H9 (cell line): ENCODE measurements at places on chromosomes 5 and 9. TPM values are rescaled to one million over a fixed set of nuclear protein-coding genes. Genes with fewer than 3 reads are reported as not detected.

Gene FIBCD1
- total RNA-seq = 6.2 and 7.1 TPM in 2 replicates

Gene TRIM36
- 14.6 and 19.3 TPM in 2 replicates for total RNA-seq

Gene PDGFRB
- 2.2 and 3.9 TPM in 2 replicates for total RNA-seq

Gene RHOBTB3
- 6.6 and 6.8 TPM in 2 replicates for total RNA-seq

Gene TMEM171
- total RNA-seq = 0.42 TPM in 2 replicates

Gene NRG2
- 0.13 TPM in 1 of 2 replicates, not detected in the other for total RNA-seq

Gene ADAMTS12
- total RNA-seq = 5.2 and 6.2 TPM in 2 replicates

Gene SLC46A2
- total RNA-seq = not detected in 2 replicates

GRCh38 chr5:68628082-68628814 is 412.7 kb downstream of the PIK3R1 start:
- DNase-seq = no peak
- H3K27me3 ChIP-seq = no peaks in the 10 kb centered on the region
- no peak overlapping the region for H3K27ac ChIP-seq
- no peaks in the 10 kb centered on the region for H3K4me1 ChIP-seq

- no peak for DNase-seq
- H3K27me3 ChIP-seq = no peaks in the 10 kb centered on the region
- no peak overlapping the region for H3K27ac ChIP-seq
- peaks cover 16% of the 10 kb centered on the region; the same call in 2 of the 3 replicates for H3K36me3 ChIP-seq
These were observed 10.5 kb downstream of the PTTG1 start for GRCh38 chr5:160432196-160432595.

DNA sequence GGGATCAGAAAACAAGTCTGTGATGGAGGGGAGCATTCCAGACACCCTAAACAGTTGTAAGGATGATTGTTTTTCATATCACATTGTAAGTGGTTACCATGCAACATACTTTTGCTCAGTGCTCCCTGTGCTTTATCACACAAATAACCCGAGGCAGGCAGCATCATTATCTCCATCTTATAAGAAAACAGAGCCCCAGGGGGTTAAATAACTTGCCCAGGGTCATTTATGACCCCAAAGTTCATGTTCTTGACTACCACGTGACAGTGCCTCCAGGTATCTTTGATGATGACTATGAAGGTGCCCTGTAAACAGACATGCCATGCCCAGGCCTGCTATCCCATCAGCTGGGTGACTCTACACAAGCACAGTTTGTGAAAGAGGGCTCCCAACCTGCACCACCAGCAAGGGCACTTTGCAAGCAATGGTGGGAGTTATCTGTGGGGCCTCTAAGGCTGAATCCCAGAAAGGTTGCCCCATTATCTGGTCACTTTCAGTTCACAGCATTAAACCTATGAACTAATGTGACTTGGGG is 9.5 kb downstream of the GNPDA1 start:
- no peaks in the 10 kb centered on the region for H3K4me1 ChIP-seq
- H3K4me3 ChIP-seq = no peak overlapping the region
- DNase-seq = no peak
- no peaks in the 10 kb centered on the region for H3K27me3 ChIP-seq

DNA sequence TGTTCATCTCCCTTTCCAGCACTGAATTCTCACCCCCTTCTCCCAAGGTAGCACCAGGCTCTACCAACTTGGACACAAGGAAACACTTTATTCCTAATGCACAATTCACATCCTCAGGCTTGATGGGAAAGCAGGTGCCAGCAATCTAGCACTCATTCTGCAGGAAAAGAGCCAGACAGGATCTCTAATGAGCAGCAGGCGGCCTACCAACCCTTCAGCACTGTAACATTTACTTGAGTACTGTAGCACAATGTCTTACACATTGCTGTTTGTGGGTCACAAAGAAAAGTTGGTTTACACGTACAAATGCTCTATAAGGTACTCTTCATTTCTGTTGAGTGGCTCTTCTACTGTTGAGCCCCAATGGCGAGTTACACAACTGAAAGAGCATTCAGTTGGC is 254.4 kb downstream of the MLLT3 start:
- no peaks in the 10 kb centered on the region for H3K27me3 ChIP-seq
- no peak overlapping the region for H3K27ac ChIP-seq
- no peaks in the 10 kb centered on the region for H3K4me1 ChIP-seq
- H3K4me3 ChIP-seq = no peak overlapping the region
- DNase-seq = no peak

GRCh38 chr5:88815050-88815789 is 67.8 kb downstream of the MEF2C start:
- DNase-seq = no peak
- H3K36me3 ChIP-seq = no peaks in the 10 kb centered on the region
- H3K4me1 ChIP-seq = no peaks in the 10 kb centered on the region; the same call in 1 of the 2 replicates
- no peaks in the 10 kb centered on the region for H3K27me3 ChIP-seq
- H3K27ac ChIP-seq = no peak overlapping the region
- no peak overlapping the region for H3K4me3 ChIP-seq

DNA sequence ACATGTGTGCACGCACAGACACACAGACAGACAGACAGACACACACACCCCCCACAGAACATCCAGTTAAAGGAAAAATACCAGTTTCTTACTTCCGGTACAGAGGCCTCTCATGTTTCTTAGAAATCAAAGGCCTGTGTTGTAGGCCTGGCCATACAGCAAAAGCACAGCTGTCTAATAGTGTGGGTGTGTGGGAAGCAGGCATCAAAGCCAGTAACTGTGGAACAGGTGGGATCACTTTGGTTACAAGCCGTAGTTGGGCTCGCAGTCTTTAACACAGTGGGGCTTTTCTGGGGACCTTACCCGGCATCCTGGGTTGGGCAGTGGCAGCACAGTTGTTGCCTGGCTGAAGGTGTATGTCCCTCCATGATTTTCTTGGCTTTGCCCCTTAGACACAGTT is 55.2 kb downstream of the FBXL7 start:
- H3K36me3 ChIP-seq = peaks cover 36% of the 10 kb centered on the region
- no peak overlapping the region for H3K4me3 ChIP-seq
- peaks cover 20% of the 10 kb centered on the region for H3K4me1 ChIP-seq

DNA sequence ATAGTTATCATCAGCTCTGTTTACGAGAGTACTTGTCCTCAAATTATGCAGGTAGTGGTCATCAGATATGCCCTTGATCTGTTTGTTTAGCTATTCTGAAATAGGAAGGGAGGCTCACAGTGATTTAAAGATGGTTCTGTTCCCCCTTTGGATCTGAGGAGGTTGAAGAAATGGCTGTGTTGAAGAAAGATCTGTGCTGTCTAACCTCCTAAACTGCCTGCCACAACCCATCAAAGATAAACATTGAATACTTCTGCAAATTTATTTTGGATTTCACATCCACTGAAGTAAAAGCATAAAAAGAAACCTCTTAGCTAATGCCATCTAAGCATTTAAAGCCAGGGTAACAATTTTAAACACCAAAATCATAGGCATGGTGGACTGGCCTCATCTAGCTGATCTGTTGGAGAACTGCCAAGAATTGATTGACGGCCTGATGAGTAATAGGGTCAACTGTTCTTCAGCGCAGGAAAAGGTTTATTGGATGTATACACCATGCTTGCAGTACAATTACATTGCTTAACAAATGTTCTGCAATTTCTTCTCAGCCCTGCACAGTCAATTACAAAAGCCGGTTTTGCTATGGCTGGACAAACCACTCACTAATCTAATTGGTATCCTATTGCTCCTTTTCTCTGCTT is 97.6 kb downstream of the SEMA6A start:
- peaks cover 69% of the 10 kb centered on the region for H3K36me3 ChIP-seq
- H3K4me1 ChIP-seq = no peaks in the 10 kb centered on the region
- no peak for DNase-seq

- H3K27ac ChIP-seq = no peak overlapping the region
- no peak overlapping the region for H3K4me3 ChIP-seq
- DNase-seq = peak; percentile 55
- no peaks in the 10 kb centered on the region for H3K36me3 ChIP-seq
- H3K4me1 ChIP-seq = no peaks in the 10 kb centered on the region
These were observed 24.4 kb upstream of the GRPEL2 start for GRCh38 chr5:149320791-149321330.

DNA sequence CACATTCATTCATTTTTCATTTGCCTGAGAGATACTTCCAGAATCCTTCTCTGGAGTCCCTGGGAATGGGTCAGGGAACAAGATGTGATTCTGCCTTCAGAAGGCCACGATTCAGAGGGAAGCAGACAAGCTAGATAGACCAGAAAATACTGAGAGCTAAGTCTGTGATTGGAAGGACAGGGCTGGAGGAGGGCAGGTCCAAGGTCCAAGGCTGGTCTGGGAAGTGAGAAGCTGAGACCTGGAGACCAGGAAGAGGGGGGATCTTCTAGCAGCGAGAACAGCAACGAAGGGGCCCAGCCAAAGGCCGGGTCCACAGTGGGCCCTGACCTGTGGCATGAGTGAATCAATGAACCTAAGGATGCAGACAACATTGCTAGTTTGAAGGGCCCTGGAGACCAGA is 4.1 kb upstream of the IER5L start:
- H3K4me3 ChIP-seq = no peak overlapping the region; the same call in 2 of the 3 replicates
- no peak overlapping the region for H3K27ac ChIP-seq

DNA sequence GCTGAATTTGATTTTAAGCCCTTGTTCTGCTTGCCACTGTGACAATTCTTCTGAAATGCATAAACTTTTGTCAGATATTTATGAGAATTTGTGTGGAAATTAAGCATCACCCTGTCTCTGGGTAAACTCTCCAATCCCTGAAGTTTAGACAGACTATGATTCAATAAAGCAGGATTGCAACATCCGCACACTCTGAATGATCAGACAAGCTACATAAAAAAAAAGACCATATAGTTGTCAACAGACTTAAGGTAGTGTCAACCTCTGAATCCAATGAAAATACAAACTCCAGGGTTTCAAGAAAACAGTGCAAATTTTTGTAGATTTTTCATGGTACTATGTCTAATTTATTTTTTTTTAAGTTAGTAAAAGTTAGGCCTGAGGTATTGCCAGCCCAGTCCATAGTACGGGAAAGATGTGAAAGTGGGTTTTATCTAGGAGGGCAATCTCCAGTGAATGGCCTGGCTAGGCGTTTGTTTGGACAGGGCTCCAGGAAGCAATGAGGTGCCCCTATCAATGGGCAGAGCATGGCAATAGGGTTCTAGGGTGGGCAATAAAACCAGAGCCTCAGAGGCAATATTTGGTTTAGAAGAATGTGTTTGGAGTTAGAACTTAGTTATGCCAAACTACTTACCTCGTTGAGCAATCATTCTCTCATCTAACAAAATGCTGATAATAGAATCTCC is 762.6 kb upstream of the SEMA6A start:
- no peaks in the 10 kb centered on the region for H3K27me3 ChIP-seq
- no peak overlapping the region for H3K4me3 ChIP-seq
- no peak for DNase-seq

DNA sequence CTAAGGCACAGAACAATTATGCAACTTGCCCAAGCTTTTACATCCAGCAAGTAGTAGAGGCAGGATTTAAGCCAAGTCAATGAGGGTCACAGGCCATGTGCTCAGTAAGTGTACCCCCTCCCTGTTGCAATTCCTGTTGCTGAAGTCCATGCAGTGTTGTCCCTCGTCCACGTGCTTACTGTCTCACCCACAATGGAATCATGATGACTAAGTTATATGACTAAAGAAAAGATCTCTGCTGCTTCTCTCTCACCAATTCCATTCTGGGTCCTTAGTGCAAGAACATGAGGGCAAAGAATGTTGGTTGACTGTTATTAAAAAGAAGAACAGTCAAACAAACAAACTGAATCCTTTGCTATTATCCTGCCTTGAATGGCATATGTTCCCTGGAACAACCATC is 233.6 kb upstream of the SLC24A2 start:
- H3K4me3 ChIP-seq = no peak overlapping the region
- DNase-seq = no peak
- H3K27me3 ChIP-seq = no peaks in the 10 kb centered on the region
- H3K36me3 ChIP-seq = no peaks in the 10 kb centered on the region

GRCh38 chr9:79184831-79185230 is 386.9 kb upstream of the TLE4 start:
- no peak overlapping the region for H3K4me3 ChIP-seq
- no peaks in the 10 kb centered on the region for H3K4me1 ChIP-seq
- H3K27ac ChIP-seq = no peak overlapping the region
- H3K27me3 ChIP-seq = no peaks in the 10 kb centered on the region
- DNase-seq = no peak

GRCh38 chr9:130713286-130713960 is 19.8 kb downstream of the EXOSC2 start:
- peaks cover 7% of the 10 kb centered on the region; the same call in 1 of the 2 replicates for H3K4me1 ChIP-seq
- H3K36me3 ChIP-seq = no peaks in the 10 kb centered on the region
- no peaks in the 10 kb centered on the region for H3K27me3 ChIP-seq
- H3K4me3 ChIP-seq = peak overlapping the region; percentile 96
- no peak overlapping the region for H3K27ac ChIP-seq
- peak; percentile 31 for DNase-seq

GRCh38 chr9:115482747-115483146 is 364.8 kb upstream of the TNC start:
- H3K27ac ChIP-seq = no peak overlapping the region
- no peak for DNase-seq
- H3K4me1 ChIP-seq = peaks cover 3% of the 10 kb centered on the region; the same call in 1 of the 2 replicates
- H3K27me3 ChIP-seq = no peaks in the 10 kb centered on the region

GRCh38 chr9:95206143-95206542 is 111.4 kb downstream of the FANCC start:
- H3K4me1 ChIP-seq = no peaks in the 10 kb centered on the region
- no peaks in the 10 kb centered on the region for H3K36me3 ChIP-seq
- no peak overlapping the region for H3K27ac ChIP-seq
- no peaks in the 10 kb centered on the region for H3K27me3 ChIP-seq
- H3K4me3 ChIP-seq = no peak overlapping the region

GRCh38 chr9:104412238-104412637 is 91.8 kb upstream of the OR13F1 start:
- H3K27me3 ChIP-seq = no peaks in the 10 kb centered on the region
- H3K36me3 ChIP-seq = peaks cover 10% of the 10 kb centered on the region
- H3K4me1 ChIP-seq = no peaks in the 10 kb centered on the region
- H3K27ac ChIP-seq = no peak overlapping the region
- H3K4me3 ChIP-seq = no peak overlapping the region
- DNase-seq = no peak

- no peaks in the 10 kb centered on the region for H3K27me3 ChIP-seq
- peaks cover 4% of the 10 kb centered on the region; the same call in 1 of the 2 replicates for H3K36me3 ChIP-seq
- DNase-seq = no peak
- H3K27ac ChIP-seq = no peak overlapping the region
These were observed 117.3 kb upstream of the TNFAIP8 start for GRCh38 chr5:119238265-119239118.

- H3K27ac ChIP-seq = no peak overlapping the region
- H3K36me3 ChIP-seq = no peaks in the 10 kb centered on the region; the same call in 2 of the 3 replicates
- H3K27me3 ChIP-seq = no peaks in the 10 kb centered on the region
- H3K4me1 ChIP-seq = 0 out of 2 replicates have a peak, but pooled peaks cover 3% of the 10 kb centered on the region
These were observed 959 bp upstream of the FBXL17 start for GRCh38 chr5:108382784-108383330.

GRCh38 chr5:173501271-173501670 is 115.2 kb downstream of the BOD1 start:
- no peaks in the 10 kb centered on the region for H3K27me3 ChIP-seq
- no peak overlapping the region for H3K27ac ChIP-seq
- no peak for DNase-seq
- H3K4me1 ChIP-seq = peaks cover 2% of the 10 kb centered on the region; the same call in 1 of the 2 replicates

- H3K4me3 ChIP-seq = no peak overlapping the region
- H3K27ac ChIP-seq = no peak overlapping the region
- H3K4me1 ChIP-seq = no peaks in the 10 kb centered on the region
- H3K27me3 ChIP-seq = no peaks in the 10 kb centered on the region
- no peak for DNase-seq
These were observed 162.4 kb upstream of the PIK3R1 start for GRCh38 chr5:68053202-68053601.

GRCh38 chr5:58505971-58506640 is 14.9 kb downstream of the GAPT start:
- H3K36me3 ChIP-seq = no peaks in the 10 kb centered on the region
- DNase-seq = no peak
- no peak overlapping the region for H3K4me3 ChIP-seq
- H3K27ac ChIP-seq = no peak overlapping the region
